ENCODE measurements at places on chromosomes 11 and 22.
A peak's percentile ranks its signal among the peaks of the same experiment; 100 is the strongest.

DNA sequence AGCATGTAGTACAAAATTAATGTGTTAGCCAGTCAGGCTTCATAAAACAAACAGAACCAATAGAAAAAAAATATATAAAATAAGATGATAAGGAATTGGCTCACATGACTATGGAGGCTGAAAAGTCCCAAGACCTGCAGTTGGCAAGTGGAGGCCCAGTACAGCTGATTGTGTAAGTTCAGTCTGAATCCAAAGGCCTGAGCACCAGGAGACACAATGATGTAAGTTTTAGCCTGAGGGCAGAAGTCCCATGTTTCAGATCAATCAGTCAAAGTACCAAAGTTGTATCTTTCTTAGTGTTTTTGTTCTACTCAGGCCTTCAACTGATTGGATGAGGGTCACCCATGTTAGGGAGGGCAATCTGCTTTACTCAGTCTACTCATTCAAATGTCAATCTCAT, 14.3 kb upstream of the OR10D3 start:
- DNase-seq = no peak

DNA sequence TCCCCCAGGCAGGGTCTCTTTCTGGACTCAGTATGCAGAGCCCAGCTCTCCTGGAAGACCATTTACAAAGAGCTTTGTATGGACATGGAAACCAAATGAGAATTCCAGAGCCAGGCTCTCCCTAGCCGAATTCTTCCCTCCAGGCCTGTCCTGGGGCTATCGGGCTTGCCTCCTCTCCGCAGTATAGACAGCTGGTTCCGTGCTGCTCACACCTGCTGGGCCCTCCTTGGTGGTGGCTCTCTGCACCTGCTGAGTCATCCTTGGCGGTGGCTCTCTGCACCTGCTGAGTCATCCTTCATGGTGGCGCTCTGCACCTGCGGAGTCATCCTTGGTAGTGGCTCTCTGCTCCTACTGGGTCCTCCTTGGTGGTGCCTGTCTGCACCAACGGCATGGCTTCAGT, 743.5 kb downstream of the BRD1 start:
- DNase-seq = no peak

GRCh38 chr11:92224407-92225124, at the start of gene FAT3:
TSS of gene FAT3 (plus strand) at chr11:92224818. CDS start at chr11:92352113, 127,295 bp downstream.
- no peak for DNase-seq

DNA sequence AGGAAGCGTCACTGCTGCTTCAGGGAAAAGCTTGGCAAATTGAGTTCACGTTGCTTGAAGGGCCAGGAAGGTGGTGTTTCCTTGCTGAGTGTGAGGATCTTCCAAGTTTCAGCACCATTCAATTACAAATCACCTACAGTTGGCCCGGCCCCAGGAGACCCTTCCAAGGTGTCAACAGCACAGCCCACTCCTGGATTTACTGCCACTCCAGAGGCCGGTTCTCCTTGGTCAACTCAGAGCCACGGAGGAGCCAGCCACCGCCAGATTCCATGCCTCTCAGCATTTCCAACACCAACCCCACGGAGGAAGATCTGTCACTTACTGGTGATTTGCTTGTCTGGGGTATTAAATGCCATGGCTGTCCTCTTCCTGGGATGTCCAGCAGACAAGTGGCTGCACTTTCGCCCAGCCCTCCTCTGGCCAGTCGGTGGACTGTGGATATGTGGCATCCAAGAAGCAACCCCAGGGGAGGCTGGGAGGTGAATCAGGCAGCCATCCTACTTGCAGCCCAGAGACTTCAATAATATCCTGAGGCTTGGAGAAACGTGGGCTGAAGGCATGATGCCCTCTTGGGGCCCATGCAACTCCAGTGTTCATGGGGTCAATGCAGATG, 74.1 kb upstream of the SHANK2 start:
- DNase-seq = no peak

DNA sequence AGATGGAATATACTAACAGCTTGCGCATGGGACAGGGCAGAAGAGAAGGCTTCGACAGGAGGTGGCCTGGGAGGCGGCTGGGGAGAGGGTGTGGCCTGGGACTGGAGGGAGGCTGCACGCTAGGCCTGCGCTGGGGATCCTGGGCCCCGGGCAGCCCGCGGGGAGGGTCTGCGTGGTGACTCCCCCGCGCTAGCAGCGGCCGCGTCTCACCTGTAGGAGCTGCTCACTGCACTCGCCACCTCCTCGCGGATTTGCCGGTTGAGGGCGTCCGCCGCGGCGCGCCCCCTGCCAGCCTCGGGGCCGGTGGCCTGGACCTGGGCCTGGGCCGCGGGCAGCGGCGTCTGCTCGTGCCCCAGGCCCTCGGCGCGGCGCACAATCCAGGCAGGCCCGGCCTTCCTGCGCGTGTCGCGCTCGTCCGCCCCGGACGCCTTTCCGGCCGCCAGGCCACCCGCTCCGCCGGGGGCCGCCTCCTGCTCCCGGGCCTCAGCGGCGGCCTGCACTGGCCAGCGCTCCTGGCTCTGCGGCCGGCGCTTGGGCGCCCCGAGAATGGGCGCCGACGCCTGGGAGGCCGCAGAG, 1.5 kb downstream of the MAP6 start:
- no peak for DNase-seq

GRCh38 chr22:30250661-30251267, 4.2 kb upstream of the LIF start:
- DNase-seq = no peak

DNA sequence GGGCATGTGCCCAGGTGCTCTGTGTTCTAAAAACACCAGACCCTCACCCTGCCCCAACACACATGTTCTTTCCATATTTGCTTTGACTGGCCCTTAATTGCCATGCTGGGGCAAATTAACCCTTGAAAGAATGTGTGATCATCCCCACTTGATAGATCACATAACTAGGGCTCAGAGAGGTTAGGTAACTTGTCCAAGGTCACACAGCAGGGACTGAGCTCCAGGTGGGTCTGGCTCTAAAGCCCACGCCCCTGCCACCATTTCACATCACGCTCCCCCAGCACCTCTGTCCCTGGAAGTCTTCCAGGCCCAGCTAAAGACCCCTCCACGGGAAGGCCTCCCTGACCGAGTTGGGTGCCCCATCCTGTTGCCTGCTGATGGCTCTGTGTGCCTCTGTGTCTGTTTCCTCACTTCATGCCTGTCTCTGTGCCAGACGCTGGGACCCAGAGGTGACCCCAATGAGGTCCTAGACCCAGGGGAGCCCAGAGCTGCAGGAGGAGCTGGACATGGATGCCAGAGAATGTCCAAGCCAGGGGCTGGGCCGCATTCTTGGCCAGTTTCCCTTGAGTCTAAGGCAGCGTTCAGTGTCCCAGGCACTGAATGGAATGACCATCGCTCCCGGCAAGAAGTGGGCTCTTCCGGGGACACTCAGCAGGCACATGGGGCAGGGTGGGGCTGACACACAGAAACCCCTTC, 79.7 kb downstream of the MYO7A start:
- no peak for DNase-seq

DNA sequence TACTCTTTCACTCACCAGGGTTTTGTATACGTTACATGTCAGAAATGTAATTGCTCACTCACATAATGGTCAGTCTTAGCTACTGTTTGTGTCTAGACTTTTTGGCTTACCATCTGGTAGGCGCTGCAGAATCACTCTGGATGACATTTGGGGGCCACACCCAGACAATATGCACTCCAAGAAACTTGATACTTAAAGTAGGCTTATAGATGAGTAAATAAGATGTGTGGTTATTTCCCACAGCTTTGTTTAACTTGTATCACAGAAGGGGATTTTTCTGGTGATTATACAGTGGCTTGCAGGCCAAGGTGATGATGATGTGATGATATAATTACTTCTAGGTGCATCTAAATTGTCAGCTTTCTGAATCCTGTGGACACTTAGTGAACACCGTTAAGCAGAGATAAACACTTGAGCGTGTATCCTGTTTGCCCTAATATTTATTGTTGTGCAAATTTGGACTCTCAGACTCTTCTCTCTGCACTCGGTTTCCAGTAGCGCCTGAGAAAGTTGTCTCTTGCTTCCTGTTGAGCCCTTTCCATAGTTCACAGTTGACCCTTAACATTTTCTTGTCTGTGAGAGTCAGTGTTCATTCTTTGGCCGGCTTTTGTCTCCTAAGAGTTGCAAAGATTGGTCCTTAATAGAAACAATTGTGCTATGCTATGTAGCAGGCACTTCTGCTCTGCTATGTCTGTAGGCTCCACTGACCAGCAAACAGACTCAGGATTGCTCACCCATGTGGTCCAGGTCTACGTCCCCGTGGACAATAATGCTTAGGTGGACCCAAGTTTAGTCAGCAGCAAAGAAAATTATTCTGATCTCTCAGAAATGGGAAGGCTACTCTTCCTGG, 89.3 kb downstream of the PRR5L start:
- no peak for DNase-seq

DNA sequence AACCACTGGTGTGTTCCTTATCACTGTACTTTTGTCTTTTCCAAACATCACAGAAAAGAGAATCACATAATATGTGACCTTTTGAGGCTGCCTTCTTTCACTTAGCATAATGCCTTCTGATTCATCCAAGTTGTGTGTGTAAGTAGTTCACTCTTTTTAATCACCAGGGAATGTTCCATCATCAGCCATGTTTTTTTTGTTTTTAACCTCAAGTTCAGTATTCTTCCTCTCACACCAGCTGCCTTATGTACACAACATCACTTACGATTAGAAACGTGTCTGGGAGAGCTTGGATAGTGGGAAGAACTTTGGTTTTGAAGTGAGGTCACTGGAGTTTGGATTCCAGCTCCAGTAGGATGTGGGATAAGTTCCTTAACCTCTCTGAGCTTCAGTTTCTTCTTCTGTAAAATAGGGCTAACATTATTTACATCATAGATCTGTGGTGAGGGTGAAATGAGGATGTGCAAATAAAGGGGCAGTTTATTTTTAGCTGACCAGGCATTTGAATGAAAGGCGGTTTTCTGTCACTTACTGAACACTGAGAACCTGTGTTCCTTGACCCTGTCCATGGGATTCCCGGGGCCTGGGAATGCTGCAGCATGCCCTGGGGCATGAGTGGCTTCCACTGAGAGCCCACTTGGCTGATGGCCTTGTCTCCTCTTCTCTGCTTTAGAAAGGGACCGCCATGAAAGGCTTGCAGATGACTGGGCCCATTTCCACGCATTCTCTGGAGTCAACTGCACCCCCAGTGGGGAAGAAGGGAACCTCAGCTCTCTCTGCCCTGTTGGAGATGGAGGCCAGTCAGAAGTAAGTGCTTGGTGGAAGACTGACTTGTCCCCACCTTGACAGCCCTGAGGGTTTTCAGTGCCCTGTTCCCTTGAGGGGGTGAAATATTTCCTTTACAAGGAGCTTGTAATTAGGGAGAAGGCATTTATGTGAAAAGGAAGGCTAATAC, 92.6 kb downstream of the DEPDC5 start:
- DNase-seq = no peak

DNA sequence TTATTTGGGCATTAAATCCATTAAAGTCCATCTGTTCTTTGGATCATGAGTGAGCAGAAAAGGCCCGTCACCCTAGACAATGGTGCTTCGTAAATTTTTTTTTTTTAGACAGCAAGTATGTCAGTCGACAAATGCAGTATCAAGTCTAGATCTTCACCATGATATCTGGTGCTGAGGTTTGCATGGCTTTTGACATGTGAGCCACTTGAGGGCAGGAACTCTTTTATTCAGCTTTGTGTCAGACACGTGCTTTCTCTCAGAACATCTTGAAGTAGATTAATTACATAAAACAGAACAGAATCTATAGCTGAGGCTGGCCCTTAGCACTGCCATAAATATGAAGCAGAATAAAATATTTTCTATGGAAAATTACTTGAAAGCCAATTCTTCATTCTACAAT, 62.9 kb upstream of the CARD18 start:
- DNase-seq = no peak

- DNase-seq = peak; percentile 25
Observed at GRCh38 chr11:78000193-78000592, 5.7 kb upstream of the INTS4 start.

DNA sequence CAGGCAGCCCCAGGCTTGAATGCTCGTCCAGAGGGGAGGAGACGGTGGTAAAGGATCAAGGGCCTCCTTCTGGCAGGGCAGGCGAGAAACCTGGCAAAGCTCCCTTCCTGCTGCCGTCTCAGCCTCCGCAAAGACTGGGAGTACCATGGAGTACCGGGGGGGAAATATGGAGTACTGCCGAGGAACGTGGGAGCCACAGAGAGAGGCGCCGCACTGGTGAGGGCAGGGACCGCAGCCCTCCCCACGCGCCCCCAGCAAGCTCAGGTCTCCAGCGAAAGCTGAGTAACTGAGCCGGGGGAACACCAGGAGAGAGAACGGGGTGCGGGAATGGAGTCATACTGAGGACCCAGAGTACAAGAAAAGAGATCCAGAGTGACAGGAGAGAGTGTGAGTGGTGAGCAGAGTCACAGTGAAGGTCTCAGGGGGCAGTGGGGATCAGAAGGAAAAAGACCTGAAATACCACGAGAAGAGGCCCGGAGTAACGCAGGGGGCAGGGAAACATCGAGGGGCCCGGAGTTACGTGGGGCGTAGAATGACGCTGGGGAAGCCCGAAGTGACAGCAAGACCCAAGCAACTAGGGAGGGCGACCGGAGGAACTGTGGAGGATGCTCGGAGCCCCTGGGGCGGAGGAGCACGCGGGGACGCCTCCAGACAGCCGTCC, 740 bp downstream of the EML3 start:
- DNase-seq = peak; percentile 46

DNA sequence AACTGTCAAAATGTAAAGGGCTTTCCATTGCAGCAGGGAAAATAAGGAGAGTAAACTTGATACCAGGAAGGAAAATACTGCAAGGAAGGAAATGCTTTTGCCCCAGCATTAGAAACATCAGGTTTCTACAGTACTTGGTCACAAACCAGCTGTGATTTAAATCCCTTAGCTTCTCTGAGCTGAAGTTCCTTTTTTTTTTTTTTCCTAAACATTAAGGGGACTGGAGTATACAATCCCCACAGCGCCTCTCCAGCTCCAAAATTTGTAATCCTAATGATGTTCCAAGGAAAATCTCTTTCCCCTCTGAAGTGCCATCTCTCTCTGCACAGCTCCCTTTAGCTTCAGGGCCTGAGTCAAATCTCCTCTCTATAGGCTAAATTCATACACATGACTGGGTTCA, 220.5 kb upstream of the PITPNB start:
- DNase-seq = no peak

GRCh38 chr22:24413271-24413670, 14.1 kb upstream of the ADORA2A start:
- no peak for DNase-seq

- no peak for DNase-seq
Observed at GRCh38 chr11:35330156-35330889, 89.0 kb downstream of the SLC1A2 start.

DNA sequence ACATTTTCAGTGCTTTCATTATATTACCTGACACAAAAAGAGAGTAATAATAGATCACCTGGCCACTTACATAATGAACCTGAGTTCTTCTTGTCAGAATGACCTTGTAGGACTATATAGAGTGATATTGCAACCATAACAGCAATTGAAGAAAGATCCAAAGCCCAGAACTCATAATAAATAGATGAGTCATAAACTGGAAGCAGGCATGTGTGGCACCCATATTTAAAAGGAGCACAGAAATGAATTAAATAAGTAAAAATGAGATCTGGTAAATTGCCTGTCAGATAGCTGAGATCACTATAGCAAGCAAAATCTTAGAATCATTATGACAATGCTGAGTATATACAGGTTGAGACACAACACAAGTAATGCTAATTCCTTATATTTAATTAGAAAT, 331.8 kb downstream of the AASDHPPT start:
- no peak for DNase-seq

Data from activated T-cell treated with anti-CD3 and anti-CD28 coated beads, Interleukin-2, amount 50 U/mL, for 4 hours (primary cell).